CD4-positive, alpha-beta T cell treated with Interleukin-10 for 1 hour (primary cell): ENCODE measurements at places on chromosomes 2 and 18.

DNA sequence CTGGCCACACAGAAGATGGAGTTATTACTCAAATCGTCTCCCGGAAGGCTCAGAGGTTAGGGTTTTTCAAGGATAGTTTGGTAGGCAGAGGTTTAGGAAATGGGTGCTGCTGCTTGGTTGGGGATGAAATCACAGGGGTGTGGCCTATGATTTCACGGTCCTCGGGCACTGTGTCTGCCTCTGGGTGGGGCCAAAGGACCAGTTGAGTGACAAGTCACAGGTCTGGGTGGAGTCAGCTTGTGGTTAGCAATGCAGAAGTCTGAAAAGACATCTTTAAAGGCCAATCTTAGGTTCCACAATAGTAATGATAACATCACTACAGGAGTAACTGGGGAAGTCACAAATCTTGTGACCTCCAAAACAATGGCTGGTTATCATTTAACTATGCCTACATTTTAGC lies 387.8 kb downstream of the ZNF521 start:
- DNase-seq: peak; percentile 5

- no peak for DNase-seq
These were observed 195.6 kb downstream of the AGAP1 start for GRCh38 chr2:235689427-235689853.

GRCh38 chr2:34365932-34366331 lies 766.8 kb upstream of the FAM98A start:
- no peak for DNase-seq

DNA sequence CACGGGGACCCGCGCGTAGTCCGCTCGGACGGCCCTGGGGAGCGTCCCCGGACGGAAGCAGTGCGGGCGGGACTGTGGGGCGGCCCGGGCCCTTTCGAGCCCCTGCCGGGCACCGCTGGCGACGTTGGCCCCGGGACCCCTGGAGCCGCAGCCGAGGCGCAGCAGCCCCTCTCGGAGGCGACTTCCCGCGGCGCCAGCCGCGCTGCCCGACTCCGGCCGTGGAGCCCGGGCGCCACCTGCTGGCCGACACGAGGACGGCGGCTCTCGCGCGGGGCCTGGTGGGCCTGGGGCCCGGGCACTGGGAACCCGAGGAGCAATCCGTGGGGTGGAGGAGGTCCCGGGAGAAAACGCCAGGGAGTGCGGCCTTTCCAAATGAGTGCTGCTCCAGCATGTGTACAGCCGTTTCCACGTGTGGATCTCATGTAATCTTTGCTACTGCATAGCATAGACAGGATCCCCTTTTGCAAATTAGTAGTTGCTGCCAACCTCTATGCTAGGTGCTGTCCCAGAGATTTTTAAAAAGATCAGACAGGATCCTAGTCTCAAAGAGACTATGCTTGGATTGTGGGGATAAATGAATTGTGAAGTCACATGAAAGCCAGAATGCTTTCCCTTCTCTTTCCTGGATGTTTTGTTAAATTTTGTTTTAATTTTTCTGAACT lies 4.0 kb downstream of the ID2 start:
- peak; percentile 80 for DNase-seq
